Purkinje cell (primary cell): ENCODE measurements at places on chromosomes 2 and 18. TPM values are rescaled to one million over a fixed set of nuclear protein-coding genes. Genes with fewer than 3 reads are reported as not detected.

B3GNT7 gene
- polyA plus RNA-seq, result not detected in 2 replicates

CFAP53 gene
- 1.6 and 1.9 TPM in 2 replicates for polyA plus RNA-seq

PROM2 gene
- polyA plus RNA-seq, result not detected in 2 replicates

FKBP1B gene
- 4.2 and 15.0 TPM in 2 replicates for polyA plus RNA-seq

SNED1 gene
- 0.66 and 2.8 TPM in 2 replicates for polyA plus RNA-seq

LOXL3 gene
- polyA plus RNA-seq, result 1.7 TPM in 1 of 2 replicates, not detected in the other

BMP10 gene
- polyA plus RNA-seq, result not detected in 2 replicates
